ENCODE measurements at places on chromosomes 5 and 9.

GRCh38 chr5:59238126-59238902 lies 655.2 kb downstream of the PDE4D start:
- no peak for DNase-seq

- no peak for DNase-seq
Observed at GRCh38 chr5:115377468-115378217, 81.2 kb upstream of the CCDC112 start.

GRCh38 chr9:37210737-37211523 lies 90.6 kb downstream of the ZCCHC7 start:
- no peak for DNase-seq

- no peak for DNase-seq
Observed at GRCh38 chr9:72827950-72828731, 124.7 kb downstream of the ALDH1A1 start.

- no peak for DNase-seq
Observed at GRCh38 chr5:178475422-178475821, 114.8 kb downstream of the COL23A1 start.

DNA sequence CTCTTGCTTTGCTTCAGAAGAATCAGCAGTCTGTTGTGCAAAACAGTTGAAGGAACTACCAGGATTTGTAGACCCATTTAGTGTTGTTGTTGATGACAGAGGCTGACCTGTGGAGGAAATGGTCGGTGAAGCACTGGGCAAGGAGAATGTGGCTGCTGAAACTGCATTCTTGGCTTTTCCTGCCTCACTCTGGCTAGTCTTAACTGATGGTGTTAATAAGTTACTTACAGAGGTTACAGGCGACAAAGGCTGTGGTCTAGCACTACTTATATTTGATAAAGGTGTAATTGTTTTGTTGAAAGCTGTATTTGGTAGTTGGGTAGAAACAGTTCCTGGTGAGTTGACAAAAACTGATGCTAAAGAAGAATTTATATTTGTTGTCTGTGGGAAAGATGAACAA lies 31.5 kb downstream of the MLANA start:
- DNase-seq, result no peak

- no peak for DNase-seq
Observed at GRCh38 chr5:30604648-30605262, 588.7 kb upstream of the CDH6 start.

GRCh38 chr9:117725426-117725887 lies 21.3 kb downstream of the TLR4 start:
- DNase-seq, result no peak

DNA sequence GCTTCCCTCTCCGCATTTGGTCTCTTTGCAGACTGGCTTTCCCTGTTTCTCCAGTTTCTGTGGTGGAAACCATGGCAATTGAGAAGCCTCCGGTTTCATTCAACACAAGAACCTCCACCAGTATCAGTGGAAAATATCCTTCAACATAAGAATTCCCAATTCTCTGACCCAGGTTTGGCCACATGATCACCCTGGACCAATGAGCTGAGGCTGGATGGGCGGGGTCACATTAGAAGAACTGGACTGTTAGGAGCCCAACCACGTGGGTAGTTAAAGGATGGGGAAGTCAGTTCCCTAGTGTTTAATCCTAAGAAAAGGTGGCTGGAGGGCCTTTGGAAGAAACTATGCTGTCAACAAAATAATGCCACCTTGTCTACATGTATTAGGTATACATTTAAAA lies 336.3 kb downstream of the DMRT2 start:
- no peak for DNase-seq

DNA sequence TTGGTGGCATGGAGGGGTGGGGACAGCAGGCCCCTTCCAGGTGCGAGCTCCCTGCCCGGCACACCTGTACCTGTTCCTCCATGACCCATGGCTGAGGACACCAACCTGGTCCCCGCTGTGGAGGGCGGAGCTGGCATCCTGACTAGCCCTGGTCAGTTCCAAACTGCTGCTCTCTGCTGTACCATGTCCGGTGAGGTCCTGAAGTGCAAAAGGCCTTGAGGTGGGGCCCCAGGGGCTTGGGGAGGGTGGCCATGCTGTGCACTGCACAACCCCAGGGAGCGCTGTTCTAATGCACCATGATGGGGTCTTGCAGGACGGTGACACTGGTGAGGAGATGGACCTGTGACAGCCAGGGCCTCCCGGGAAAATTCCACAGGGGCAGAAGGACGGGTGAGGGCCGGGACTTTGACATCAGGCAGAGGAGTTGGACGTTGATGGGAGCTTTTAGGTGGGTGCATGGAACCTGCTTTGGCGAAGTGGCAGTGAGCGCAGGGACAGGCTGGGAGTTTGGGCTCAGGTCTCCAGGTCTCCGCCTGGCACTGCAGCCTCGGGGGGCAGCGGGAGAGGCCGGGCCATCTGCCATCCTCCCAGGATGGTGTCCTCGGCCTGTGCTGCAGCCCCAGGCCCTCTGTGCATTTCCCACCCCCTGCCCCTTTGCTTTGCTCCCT lies 38.9 kb downstream of the COL5A1 start:
- DNase-seq, result no peak

DNA sequence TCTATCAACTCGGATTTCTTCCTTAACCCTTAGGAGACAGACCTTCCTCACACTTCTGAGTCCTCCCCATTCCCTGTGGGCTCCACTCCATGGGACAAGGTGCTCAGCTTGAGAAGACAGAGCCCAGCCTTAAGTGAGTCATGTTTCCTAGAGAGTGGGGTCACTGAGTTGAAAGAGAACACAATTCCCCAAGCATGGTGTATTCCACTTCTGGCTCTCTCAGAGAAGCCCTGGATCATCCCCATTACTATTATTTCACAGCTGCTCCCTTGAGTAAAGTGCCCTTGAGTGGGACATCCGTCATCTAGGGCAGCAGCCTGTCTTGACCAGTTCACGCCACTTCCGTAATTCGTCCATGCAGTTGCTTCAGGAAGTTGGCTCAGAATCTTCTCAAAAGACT lies 604.8 kb downstream of the BNC2 start:
- DNase-seq, result no peak

GRCh38 chr5:9265441-9266287 lies 280.2 kb downstream of the SEMA5A start:
- DNase-seq, result no peak

GRCh38 chr5:55450050-55450765 lies 84.6 kb downstream of the PLPP1 start:
- DNase-seq, result no peak

GRCh38 chr9:122197882-122198281 lies 30.9 kb downstream of the LHX6 start:
- no peak for DNase-seq

DNA sequence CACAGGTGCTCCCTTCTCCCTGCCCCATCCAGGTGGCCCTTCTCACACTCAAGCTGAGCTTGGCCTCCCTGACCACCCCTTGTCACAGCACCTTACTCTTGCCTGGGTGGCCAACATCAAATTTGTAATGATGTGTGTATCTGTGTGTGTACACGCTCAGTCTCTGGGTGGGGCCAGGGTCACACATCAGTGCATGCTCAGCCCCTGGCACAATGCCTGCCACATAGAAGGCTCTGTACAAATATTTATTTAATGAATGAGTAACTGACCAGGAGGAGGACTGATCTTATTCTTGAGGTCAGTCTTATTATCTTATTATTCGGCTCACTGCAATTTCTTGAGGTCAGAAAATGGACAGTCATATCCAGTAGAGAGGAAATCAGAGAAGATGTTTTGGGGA lies 41.3 kb upstream of the HAND1 start:
- DNase-seq, result no peak

GRCh38 chr5:131281133-131281867 lies 17.4 kb downstream of the CDC42SE2 start:
- DNase-seq, result no peak

DNA sequence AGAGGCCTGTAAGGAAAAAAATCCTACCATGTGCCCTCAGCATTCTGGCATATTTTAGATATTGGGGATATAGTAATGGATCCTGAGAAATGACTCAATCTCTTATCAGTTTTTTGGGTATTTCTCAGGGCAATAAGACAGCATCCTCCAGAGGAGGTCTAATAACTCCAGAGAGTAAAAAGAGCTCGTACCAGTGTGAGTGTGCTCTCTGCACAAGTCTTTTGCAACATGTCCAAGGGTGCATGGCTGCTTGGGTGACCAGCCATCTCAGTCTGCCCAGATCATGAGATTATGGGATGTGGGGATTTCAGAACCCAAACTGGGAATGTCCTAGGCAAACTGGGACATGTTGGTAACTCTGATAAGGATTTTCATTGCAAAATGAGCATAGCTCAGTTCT lies 15.3 kb downstream of the ASPN start:
- DNase-seq, result no peak

GRCh38 chr9:89519366-89519805 lies 21.5 kb upstream of the SEMA4D start:
- no peak for DNase-seq

- DNase-seq, result no peak
Observed at GRCh38 chr9:16371306-16371705, 499.2 kb downstream of the BNC2 start.

- no peak for DNase-seq
Observed at GRCh38 chr5:9370256-9370655, 175.6 kb downstream of the SEMA5A start.

DNA sequence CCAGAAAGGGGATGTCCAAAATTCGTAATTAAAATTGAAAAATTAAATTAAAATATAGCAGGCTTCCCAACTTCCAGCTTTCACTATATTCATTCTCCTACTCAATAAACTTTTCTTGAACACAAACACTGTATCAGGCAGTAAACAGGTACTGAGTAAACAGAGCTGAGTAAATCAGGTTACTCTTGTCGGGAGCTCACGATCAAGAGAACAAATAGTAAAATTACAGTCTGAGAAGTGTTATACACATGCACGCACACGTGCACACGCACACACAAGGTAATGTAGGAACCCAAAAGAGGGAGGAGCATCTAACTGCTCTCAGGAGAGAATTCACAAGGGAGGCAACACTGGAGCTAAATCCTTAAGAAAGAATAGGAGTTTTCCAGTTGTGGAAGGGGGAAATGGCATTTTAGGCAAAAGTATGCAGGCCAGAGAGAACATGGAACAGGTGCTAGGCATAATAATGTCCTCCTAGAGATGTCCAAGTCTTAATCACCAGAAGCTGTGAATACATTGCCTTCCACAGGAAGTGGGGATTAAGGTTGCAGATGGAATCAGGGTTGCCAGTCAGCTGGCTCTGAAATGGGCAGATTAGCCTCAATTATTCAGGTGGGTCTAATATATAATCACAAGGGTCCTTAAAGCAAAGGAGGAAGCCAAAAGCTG lies 598.8 kb upstream of the BRINP1 start:
- no peak for DNase-seq

GRCh38 chr9:9498846-9499245 lies 1114.0 kb downstream of the PTPRD start:
- DNase-seq, result no peak

DNA sequence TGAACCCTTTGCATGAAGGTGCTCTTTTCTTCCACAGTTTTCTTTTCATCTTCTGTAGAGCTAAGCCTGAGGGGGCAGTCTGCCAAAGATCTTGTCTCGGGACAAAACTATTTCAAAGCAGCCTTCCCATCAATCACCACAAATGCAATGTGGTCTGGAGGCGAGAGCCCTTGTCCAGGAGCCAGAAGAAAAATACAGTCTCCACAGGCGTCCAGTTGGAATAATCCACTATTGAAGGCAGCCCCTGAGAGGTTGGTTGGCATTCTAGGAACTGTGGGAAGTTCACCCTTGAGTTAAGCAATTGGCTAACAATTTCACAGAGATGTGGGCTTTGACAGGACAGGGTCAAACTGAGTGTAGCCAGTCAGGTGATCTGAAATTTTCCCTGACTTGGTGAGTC lies 72.0 kb downstream of the SEMA6A start:
- no peak for DNase-seq

DNA sequence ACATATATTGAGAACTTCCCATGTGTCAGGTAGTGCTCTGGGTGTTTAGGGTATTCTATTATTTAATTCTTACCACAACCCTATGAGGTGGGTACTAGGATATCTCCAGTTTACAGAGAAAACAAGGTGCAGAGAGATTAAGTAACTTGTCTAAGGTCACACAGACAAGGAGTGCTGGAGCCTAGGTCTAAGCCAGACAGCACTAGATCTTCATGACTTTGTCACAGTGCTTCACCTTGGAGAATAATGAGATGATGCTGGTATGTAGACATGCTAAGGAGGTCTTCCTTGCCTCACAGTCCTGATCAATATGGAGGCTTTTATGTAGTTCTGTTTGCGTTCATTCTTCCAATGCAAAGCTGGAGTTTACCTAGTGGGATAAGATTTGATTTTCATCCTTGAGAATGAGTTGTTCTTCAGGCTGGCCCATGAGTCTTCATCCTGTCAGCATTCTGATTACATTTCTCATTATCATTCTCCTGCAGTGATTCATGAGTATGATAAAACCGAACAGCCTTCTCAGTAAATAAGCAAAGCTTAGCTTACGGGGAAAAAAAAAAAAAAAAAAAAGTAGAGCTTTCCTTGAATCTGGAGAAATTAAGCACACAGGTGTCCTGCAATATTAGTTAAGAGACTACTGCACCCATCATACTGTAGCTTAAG lies 176.3 kb downstream of the C9orf152 start:
- no peak for DNase-seq

GRCh38 chr5:176816791-176817347 lies 6.5 kb downstream of the UNC5A start:
- no peak for DNase-seq

DNA sequence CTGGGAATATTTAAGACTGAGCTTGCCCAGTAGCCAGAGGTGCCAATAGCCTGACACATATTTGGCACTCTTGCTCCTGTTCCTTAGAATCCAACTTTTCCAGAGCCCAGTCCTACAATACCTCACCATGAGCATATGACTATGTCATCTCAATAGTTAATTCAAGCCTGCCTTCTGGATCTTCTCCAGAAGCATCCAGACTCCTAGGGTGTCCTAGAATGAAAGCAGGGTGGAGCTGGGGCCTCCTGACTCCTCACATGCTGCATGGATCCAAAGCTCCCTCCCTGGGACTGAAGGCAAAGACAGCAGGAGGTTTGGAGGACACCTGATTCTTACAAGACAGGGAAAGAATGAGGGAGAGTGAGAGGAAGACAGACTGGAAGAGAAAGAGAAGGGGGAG lies 37.9 kb downstream of the SH3TC2 start:
- DNase-seq, result no peak

- DNase-seq, result no peak
Observed at GRCh38 chr9:121217609-121218292, 16.1 kb upstream of the RAB14 start.

- no peak for DNase-seq
Observed at GRCh38 chr5:160221082-160221481, 8.2 kb upstream of the FABP6 start.

DNA sequence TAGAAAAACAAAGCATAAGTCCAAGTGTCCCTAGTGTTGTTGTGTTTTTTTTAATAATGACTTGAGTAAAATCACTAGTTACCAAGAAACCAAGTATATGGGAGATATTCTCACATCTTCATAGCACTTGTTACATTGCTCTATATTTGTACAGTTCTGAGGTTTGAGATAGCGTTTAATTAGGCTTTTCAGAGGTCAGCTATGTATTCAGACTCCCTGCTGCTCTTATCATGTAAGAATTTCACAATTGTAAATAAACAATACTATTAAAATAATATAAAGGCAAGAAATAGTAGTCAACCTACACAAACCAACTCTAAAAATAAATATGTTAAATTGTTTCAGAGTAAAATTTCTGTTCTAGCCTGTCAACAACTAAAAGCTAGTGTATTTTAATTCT lies 761.9 kb upstream of the FAM174A start:
- no peak for DNase-seq

- no peak for DNase-seq
Observed at GRCh38 chr9:128093011-128093410, 25.0 kb downstream of the SLC25A25 start.

- no peak for DNase-seq
Observed at GRCh38 chr9:92463984-92464383, 18.3 kb downstream of the ASPN start.

GRCh38 chr5:21701317-21701716 lies 1151.8 kb downstream of the CDH12 start:
- no peak for DNase-seq
